Stimulated activated CD4-positive, alpha-beta T cell treated with anti-CD3 and anti-CD28 coated beads, Interleukin-4, amount 100 ng/mL, for 24 hours (primary cell): ENCODE measurements at places on chromosomes 1 and 21.

- DNase-seq = peak; percentile 43
Measured at GRCh38 chr1:31182352-31182751, 57.3 kb downstream of the NKAIN1 start.

GRCh38 chr1:206693029-206693428 is 8.3 kb downstream of the MAPKAPK2 start:
- DNase-seq = no peak

DNA sequence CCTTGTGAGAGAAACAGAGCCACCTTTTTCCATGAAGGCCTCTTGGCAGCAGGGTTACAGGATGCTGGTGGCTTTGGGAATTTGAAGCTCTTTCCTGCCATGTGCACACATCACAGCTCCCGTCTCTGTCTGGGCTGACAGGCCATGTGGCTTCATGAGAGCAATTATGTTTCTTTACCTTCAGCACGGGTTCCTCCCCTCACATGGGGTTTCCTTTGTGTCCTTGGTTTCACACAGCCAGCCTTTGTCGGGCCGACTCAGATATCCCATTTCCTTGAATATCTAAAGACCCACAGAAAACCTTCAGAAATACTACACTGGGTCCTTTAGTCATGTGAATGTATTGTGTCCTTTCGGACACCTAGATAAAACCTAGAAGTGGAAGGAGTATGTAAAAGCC is 7.1 kb downstream of the CLIC6 start:
- DNase-seq = no peak

GRCh38 chr1:178092878-178093493 is 918 bp upstream of the RASAL2 start:
- no peak for DNase-seq

- no peak for DNase-seq
Measured at GRCh38 chr1:118990513-118991152, 2.5 kb upstream of the TBX15 start.

- DNase-seq = no peak
Measured at GRCh38 chr1:29218223-29218622, 12.5 kb downstream of the MECR start.

DNA sequence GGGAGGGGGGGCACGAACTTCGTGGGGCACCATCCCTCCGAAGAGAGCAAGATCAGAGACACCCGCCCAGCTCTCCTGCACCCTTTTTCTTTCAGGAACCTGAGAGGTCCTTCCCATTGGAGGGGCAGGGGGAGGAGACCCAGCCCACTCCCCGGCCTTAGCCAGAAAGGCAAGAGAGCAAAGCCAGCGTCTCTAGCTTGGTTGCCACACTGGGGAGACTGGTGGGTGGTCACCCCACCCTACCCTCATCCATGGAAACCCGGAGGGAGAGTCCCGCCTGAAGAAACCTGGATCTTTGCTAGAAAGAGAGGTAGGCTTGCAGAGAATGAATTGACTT is 246 bp downstream of the ATP2B4 start:
- DNase-seq = no peak

GRCh38 chr1:180096584-180097325 is 57.9 kb upstream of the QSOX1 start:
- DNase-seq = no peak

DNA sequence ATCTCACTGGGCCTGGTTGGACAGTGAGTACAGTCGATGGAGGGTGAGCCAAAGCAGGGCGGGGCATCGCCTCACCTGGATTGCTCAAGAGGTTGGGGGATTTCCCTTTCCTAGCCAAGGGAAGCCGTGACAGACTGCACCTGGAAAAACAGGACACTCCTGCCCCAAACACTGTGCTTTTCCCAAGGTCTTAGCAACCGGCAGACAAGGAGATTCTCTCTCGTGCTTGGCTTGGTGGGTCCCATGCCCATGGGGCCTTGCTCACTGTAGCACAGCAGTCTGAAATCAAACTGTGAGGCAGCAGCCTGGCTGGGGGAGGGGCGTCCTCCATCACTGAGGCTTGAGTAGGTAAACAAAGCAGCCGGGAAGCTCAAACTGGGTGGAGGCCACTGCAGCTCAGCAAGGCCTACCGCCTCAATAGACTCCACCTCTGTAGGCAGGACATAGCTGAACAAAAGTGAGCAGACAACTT is 11.3 kb downstream of the C1orf105 start:
- peak; percentile 11 for DNase-seq

- DNase-seq = no peak
Measured at GRCh38 chr1:111937147-111937725, 52.2 kb downstream of the KCND3 start.

GRCh38 chr21:34157521-34157920 is 84.1 kb downstream of the MRPS6 start:
- DNase-seq = no peak

GRCh38 chr1:230165536-230165935 is 98.5 kb downstream of the GALNT2 start:
- no peak for DNase-seq

- no peak for DNase-seq
Measured at GRCh38 chr21:41768437-41769042, 1.7 kb upstream of the RIPK4 start.

DNA sequence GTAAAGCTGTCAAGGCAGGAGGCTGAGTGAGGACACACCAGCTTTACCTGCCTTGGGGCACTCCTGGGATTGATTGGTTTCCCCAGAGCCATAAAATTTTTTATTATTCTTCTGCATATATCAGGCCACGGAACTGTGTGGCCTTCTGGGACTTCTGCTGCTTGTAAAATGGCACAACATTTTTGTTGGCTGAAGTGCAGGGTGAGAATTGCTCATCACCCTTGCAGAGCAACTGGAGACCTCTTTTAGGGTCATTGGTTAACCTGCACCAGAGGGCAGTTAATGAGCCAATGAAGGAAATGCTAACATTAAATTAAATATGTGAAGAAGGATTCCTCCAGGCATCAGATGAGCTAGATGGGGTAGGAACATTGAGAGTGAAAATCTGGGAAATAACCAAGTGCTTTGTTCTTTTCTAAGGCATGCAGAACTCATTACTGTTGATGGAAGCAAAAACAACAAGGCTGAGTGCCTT is 87.7 kb downstream of the LTN1 start:
- no peak for DNase-seq

DNA sequence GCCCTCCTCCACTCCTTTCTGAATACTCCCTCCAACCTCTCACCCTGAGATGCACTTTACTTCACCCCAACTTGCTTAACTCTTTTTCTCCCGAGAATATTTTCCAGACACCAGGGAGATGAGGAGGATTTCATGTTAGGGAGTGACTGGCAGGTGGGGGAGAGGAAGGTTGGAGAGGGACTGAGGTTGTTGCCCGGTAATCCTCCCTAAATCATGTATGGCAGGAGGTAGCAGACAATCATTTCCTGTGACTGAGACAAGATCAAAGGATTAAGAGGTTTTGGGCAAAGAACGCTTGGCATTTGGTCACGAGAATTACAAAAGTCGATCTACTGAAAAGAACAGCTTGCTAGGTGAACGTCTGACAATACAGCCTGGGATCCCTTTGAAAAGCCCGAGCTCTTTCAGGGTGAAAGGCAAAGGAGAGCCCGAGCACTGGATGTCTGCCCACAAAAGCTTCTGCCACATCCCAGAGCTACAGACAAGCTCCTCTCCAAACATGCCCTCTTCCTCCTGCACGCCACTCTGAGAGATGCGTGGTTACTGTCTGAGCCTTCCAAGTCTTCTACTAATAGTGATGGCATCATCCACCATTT is 154.1 kb downstream of the DAB1 start:
- DNase-seq = no peak

GRCh38 chr1:19120070-19120469 is 90.0 kb downstream of the UBR4 start:
- DNase-seq = no peak

GRCh38 chr1:31605908-31606427 is 11.5 kb upstream of the HCRTR1 start:
- DNase-seq = peak; percentile 56

GRCh38 chr1:247293047-247293446 is 37.2 kb downstream of the VN1R5 start:
- no peak for DNase-seq

DNA sequence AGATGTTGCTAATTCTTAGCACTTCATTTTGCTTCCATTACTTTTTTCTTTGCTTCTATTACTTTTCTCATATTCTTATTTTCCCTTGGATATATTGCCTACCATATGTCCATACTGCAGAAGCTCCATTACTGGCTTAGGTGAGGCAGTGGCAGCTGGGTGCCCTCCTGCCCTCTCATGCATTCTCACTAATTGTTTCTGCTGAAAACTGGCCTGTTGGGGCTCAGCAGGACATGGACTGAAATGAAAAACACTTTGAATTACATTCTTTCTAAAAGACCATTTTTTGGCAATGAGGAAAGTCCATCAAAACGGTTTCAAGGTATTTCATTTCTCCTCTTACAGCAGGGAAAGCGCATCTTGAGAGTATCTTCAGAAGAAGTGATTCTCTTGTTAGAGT is 122.9 kb downstream of the MAST2 start:
- no peak for DNase-seq

- peak; percentile 84 for DNase-seq
Measured at GRCh38 chr1:1890506-1891348, at the start of gene GNB1. Gene GNB1 (minus strand): TSS chr1:1891087. CDS start chr1:1825453, 65,634 bp downstream.

DNA sequence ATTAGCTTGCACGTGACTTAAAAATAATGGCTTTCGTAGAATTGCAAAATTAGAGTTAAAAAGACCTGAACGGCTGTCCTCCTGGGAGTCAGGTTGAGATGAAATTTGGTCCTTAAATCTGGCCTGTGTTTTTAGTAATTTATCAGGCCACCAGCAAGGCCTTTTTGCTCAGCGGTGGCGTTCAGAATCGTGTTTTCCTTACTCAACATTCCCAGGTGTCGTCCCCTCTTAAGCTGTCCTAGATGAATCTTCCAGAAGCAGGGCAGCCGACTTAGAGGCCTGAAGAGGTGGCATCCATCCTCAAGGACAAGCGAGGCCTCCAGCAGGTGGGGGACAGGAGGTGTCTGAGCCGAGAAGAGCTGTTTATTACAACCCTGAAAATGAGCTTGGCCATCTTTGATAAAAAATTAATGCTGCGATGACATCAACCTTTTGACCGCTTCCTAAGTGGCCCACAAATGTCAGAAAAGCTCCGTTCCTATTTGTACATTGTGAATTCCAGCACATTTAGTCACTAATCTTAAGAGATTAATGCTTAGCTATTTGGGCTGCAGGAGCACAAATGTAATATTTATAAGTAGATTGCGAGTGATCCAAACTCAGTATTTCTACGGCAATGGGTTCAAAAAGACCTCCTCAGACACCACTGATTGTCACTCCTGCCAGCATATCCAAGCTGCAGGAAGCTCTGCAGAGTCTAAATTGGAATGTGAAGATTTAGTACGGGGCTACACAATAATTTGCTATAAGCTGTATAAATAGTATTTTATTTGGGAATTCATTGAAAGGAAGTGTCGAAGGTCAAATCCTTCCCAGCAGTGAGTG is 344.1 kb upstream of the VAMP3 start:
- DNase-seq = no peak

GRCh38 chr1:18721041-18721440 is 90.4 kb downstream of the PAX7 start:
- DNase-seq = no peak

- peak; percentile 58 for DNase-seq
Measured at GRCh38 chr1:22420455-22421053, 31.1 kb upstream of the ZBTB40 start.

DNA sequence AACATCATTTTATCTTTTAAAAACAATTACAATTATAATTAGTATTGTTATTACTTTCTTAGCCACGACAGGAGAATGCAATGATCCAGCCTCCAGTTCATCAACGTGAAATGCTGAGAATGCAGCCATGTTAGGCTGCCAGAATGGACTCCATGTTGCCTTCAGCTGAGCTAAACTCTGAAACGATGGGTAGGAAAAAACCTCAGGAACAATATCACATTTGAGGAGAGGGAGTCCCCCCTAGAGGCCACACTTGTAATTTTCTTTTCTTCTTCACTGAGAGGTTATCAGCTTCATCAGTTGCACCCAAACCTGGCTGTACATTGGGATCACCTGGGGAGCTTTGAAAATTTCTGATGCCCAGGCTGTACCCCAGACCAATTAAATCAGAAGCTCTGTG is 34.6 kb upstream of the DNAH14 start:
- DNase-seq = no peak

- DNase-seq = no peak
Measured at GRCh38 chr1:197342044-197342565, 74.1 kb downstream of the CRB1 start.

GRCh38 chr1:161956097-161956496 is 67.6 kb downstream of the OLFML2B start:
- no peak for DNase-seq

DNA sequence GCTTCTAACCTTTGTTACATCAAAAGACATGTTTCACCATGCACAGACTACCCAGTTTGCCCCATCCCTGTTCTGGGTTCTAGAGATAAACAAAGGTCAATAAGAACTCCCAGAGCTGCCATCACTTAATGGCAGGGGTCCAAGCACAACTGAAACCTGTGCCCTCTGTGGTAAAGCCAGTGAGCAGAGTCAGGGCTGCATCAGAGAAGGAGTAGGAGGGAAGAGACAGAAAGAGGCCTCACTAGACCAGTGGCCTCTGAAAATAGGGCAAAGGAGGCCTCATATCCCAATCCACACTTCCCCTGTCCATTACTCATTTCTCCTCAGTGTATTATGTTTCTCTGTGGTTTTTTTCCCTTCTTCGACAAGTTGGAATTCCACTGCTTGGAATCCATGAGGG is 10.2 kb downstream of the ATP1A2 start:
- no peak for DNase-seq

GRCh38 chr1:19910650-19911049 is 12.8 kb downstream of the PLA2G2E start:
- no peak for DNase-seq

- DNase-seq = no peak
Measured at GRCh38 chr1:231683439-231684165, 57.0 kb downstream of the DISC1 start.

DNA sequence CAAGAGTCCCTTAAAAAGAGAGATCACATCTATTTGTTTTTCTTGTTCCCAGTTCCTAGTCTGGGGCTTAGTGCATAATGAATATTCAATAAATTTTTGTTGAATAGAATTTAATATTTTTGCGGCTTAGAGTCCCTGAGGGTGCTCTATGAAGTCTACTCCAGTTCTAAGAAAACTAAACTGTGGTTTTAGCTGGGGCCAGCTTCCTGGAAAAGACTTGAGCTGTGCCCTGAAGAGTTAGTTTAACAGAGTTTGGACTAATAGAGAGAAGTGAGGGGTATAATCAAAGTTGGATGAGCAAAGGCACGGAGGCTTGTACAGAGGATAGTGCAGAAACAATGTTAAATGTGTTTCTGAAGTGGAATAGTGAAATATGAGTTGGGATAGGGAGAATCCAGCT is 168.9 kb downstream of the FASLG start:
- no peak for DNase-seq

- no peak for DNase-seq
Measured at GRCh38 chr1:114145504-114146151, 8.0 kb downstream of the SYT6 start.
